ENCODE measurements at places on chromosomes 12 and 14.

GRCh38 chr14:102351023-102351422 lies 11.7 kb downstream of the CINP start:
- DNase-seq = no peak

DNA sequence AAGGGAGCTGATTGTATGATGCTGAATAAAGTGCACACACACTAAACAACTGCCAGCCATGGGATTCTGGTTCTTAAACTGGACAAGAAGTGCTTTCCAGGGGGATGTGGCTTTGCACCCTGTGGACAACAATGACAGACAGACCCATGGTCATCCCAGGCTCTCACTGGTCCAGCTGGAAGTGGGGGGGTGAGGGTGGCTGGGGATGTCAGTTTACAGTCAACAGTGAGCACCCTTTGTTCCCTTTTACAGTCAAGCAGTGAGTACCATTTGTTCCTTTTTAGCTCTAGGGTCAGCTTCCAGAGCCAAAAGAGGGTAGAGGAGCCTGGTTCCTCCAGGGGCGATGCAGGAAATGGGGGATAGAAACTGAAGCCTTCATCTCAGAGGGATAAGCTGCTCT lies 100.7 kb downstream of the SMOC1 start:
- no peak for DNase-seq

DNA sequence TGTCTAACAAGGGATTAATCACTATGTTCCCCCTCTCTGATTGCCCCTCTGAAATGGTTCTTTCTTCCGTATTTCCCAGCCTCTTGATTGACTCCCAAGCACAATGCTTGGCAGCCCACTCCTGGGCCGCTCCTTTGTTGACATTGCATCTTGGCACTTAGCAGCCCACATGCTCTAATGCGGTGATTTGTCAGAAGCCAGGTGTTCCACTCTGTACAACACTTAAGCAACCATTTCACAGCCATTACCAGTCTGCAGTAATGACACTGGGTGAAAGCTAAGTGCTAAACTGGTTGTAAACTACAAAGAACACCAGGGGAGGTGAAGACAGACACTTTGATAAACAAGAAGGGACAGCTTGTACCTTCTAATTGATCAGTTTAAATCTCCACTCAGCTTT lies 353.5 kb downstream of the TMEM132D start:
- peak; percentile 99 for DNase-seq

- no peak for DNase-seq
Observed at GRCh38 chr12:27524494-27524835, 459 bp downstream of the PPFIBP1 start.

DNA sequence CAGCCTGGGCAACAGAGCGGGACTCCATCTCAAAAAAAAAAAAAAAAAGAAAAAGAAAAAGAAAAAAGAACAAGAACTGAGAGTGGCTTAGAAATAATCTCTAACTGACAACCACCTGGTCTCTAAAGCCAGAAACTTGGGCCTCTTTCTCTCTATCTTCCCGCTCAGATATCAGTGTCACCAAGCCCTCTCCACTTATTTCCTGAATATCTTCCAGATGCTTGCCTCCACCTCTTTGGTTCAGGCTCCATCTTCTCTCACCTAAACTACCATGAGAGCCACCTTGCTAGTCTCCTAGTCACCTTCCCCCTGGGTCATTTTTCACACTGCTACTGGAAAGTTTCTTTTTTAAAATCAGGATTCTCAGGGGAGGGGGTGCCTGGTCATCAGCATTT lies 1.8 kb upstream of the TM9SF1 start:
- DNase-seq = no peak

GRCh38 chr12:128137140-128137539 lies 129.8 kb upstream of the TMEM132C start:
- DNase-seq = no peak

DNA sequence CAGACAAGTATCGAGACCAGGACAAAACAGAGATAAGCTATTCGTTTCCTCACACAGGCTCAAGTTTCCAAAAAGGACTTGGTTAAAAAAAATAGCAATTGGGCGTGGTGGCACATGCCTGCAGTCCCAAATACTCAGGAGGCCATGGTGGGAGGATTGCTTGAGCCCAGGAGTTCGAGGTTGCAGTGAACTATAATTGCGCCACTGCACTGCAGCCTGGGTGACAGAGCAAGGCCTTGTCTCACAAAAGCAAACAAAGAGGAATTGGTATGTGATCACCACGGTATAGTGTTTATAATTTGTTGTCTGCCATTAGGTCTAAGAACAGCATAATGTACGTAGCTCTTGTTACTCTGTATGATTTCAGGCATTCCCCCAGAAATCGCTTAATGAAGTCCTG lies 175.3 kb downstream of the DERA start:
- no peak for DNase-seq

DNA sequence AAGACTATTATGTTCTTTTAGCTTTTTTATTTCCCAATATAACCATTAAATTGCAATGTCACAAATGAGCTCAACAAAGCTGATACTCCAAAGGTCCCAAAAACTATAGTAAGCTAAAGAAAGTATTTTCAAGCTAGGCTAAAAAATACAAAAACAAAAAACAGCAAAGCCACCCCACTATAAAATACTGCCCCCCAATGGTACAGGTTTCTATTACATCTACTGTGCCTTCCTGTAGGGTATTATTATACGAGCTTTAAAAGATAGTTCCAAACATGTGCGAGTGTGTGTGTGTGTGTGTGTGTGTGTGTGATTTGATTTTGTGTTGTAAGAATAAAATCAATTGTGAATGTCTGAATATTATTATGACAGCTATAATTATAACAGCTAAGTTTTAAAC lies 1.1 kb downstream of the IFNG start:
- no peak for DNase-seq

GRCh38 chr12:88181881-88182280 lies 39.8 kb downstream of the TMTC3 start:
- DNase-seq = no peak

- DNase-seq = peak; percentile 23
Observed at GRCh38 chr14:23559010-23559925, 3.2 kb downstream of the THTPA start.

GRCh38 chr14:23562822-23563472 lies 4.6 kb downstream of the AP1G2 start:
- DNase-seq = peak; percentile 9

DNA sequence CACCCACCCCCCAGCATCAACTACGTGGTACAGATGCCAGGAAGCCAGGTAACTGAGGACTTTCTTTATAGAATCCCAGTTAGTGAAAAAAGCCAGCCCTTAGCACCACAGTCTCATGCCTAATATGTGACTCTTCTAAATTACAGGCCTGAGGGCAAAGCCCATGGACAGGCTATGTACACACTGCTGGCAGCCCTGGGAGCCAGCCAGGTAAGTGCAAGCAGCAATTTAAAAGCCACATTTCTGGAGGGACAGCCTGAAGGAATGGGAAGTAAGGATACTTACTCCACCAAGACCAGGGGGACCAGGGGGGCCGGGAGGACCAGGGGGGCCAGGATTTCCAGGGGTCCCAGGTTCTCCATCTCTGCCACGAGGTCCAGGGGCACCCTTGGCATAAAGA lies 7.0 kb downstream of the COL2A1 start:
- DNase-seq = no peak

- no peak for DNase-seq
Observed at GRCh38 chr14:21735639-21736307, 62.2 kb upstream of the OR4E1 start.

DNA sequence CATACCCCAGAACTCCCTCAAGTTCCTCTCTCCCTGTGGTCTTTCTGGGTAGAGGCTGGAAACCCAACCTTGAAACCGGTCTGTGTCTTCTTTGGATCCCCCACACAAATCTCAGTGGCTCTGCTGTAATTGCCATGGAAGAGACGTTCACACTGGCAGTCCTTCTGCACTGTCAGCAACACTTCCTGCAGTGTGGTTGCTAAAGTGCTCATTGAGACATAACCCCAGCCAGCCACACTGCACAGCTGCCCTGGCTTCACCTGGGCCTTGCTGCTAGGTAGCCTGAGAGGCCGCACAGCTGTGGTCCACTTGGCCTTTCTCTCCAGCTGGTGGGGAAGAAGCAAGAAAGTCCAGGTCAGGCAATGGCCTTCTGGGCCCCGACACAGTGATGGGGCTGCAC lies 2.4 kb downstream of the GZMH start:
- DNase-seq = no peak

- no peak for DNase-seq
Observed at GRCh38 chr12:6824901-6825381, 3.3 kb upstream of the P3H3 start.

DNA sequence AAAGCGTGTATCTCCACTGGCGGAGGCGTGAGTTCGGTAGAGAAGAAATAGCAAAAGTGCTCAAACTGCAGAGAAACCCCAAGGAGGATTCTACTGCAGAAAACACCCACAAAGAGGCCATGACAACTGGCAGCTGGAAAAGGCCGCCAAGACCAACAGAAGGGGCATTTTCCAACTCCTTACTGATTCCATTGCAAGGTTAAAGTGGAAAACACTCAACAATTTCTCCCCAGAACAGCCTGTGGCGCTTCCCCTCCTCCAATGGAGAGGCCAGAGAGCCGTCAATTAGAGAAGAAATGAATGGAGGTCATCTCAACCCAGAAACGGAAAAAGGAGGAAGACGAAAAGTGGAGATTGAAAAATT lies 618 bp upstream of the ANKRD52 start:
- DNase-seq = no peak

DNA sequence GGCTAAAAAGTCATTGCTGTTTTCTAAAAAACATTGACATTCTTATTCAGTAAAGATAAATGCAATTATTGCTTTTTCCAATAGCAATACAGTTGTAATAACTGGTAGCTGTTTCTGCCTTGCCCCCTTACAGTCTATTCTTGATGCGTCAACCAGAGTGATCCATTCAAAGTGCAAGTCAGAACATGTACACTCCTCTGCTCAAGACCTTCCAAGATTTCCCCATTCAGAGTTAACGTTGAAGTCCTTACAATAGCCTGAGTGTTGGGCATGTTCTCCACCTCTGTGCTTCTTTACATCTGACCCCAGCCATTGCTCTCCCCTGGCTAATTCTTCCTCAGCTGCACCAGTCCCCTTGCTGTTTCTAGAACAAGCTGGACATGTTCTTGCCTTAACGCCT lies 24.3 kb downstream of the VRK1 start:
- DNase-seq = no peak

DNA sequence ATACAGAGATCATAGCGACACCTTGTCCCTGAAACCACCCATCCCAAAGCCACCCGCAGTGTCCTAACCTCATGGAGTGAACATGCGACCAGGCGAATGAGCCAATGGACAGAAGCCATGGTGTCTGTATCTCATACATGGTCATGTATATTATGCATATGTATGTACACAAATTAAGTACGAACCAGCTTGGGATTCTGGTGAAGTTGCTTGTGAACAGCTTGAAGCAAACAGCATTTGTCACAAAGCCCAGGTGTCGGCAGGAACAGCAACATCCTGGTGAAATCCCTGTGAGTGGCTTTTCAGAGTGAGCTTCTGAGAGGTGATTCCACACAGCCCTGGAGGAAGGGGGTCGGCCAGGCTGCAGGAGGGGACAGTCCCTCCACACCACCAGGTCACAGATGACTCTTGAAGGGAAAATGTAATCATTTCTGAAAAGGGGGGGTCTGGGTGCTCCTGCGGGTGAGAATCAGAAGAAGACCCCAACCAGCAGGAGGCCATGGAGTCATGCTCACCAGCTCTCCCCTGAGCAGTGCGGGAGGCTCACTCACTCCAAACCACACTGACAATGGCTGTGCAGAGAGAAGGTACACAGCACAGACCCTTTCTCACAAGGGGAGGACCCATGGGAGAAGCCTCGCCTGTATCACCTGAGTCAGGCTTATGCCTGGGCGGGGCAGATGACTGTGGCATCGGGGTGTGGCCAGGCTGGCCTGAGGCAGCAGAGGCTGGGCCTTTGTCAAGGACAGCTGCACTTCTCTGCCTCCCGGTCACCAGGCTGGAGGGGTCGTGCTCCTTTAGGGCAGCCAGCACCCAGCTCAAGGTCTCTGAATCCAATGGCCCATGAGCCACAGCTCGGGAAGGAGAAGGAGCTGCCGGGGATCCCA lies 14.3 kb downstream of the CHGA start:
- peak; percentile 23 for DNase-seq

- DNase-seq = no peak
Observed at GRCh38 chr14:54784657-54785056, 118.0 kb downstream of the GCH1 start.

GRCh38 chr12:74021937-74022336 lies 515.7 kb upstream of the ATXN7L3B start:
- no peak for DNase-seq

- no peak for DNase-seq
Observed at GRCh38 chr12:26868447-26869103, 35.6 kb upstream of the ITPR2 start.

DNA sequence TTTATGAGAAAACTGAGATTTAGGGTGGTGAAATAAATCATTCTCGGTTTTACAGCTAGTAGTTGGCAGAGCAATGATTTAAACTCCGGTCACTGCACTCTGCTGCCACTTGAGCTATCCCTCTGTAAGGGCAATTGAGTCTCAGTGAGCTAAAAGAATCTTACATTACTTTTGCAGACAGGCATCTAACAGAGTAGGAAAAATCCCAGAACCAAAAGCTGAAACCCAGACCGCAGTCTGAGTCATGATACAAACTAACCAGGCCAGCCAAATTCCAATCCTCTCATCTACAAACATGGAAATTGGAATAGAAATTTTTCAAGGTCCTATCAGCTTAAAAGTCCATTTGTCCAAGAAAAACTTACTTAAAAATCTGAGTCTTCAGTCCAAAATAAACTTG lies 73.7 kb downstream of the ANKS1B start:
- no peak for DNase-seq
